ENCODE measurements at places on chromosomes 7 and 10. TPM values are rescaled to one million over a fixed set of nuclear protein-coding genes. Genes with fewer than 3 reads are reported as not detected.

DNA sequence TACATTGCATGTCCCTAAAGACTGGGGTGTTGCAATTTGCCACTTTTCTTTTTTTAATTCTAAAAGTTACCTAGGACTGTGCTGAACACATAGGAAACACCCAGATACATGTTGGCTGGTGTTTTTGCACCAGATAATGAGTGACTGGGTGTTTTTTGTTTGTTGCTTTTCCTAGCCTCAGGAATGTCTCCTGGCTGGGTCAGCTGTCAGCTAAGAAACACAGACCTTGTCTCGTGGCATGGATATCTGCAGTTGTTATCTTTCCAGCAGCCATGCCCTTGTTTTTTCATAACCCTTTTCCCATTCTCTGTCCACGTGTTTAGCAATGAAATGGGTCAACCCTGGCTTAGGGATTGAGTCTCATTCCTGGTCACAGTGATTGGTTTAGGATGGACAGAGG lies 433.9 kb upstream of the ZMIZ1 start:
- DNase-seq = no peak

DNA sequence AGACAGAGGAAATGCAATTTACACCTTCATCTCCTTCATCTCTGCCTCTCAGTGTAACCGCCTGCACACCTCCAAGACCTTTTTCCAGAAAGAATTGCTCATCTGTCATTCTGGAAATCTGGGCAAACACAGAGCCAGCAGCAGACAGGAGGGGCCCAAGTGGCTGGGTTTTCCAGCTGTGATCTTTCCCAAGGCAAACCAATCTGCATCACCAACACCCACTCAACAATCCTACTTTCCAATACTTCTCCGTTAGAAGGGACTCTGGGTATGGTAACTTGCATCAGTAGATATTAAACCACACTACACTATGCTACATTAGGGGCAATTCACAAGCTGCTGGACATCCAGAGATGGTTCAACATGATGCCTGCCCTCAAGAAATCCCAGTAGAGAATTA lies 781.8 kb upstream of the AUTS2 start:
- no peak for DNase-seq

PAOX gene
- total RNA-seq = 3.4 TPM

- DNase-seq = no peak
Measured at GRCh38 chr10:131652438-131653139, 248.2 kb upstream of the PPP2R2D start.

EIF3A gene
- total RNA-seq = 93.8 TPM

GRCh38 chr10:124996127-124996853 lies 54.4 kb downstream of the ZRANB1 start:
- no peak for DNase-seq

DNA sequence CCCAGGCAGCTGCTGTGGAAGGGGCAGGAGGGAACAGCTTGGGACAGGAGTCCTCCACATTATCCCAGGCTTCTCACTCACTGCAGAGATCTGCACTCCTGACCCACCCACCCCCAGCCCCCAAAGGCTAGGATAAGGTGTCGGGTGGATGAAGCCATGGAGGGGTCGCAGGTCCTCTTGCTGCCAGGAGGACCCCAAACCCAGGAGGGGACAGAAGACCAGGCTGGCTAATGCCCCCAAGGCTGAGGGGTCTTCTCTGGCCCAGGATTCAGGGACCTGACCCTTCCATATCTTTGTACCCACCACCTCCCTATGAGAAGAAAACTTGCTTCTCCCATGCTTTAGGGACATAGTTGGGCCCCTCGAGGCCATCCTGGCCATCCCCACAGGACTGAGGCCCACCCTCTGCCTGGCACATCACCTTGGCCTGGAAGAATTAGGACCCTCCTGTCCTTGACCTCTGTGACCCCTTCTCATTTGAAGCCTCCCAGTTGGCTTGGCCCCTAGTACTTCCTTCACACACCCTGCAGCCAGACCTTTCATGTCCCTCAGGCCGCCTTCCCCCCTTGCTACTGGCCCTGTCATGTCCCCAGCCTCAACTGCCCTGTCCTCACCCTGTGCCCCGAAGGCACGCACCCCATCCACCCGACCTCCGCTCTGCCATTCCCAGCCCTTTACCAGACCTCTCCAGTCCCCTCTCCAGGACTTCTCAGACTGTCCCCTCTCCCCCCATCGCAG lies 21.6 kb downstream of the KCNH2 start:
- no peak for DNase-seq

DPCD gene
- total RNA-seq = 22.7 TPM

LLCFC1 gene
- not detected for total RNA-seq

- no peak for DNase-seq
Measured at GRCh38 chr7:108267615-108268014, 137.5 kb upstream of the LAMB4 start.

- DNase-seq = no peak
Measured at GRCh38 chr10:47454780-47455058, 29.2 kb downstream of the ANXA8 start.

Data from Right ventricle myocardium superior (tissue), 1 donor.